ENCODE measurements at places on chromosomes 7 and 10.

- DNase-seq = no peak
These were observed 48.3 kb upstream of the SEPHS1 start for GRCh38 chr10:13396369-13396768.

GRCh38 chr10:113718969-113719822, 32.3 kb upstream of the PLEKHS1 start:
- no peak for DNase-seq

- peak; percentile 55 for DNase-seq
These were observed 171.9 kb downstream of the HDAC9 start for GRCh38 chr7:18667466-18667865.

DNA sequence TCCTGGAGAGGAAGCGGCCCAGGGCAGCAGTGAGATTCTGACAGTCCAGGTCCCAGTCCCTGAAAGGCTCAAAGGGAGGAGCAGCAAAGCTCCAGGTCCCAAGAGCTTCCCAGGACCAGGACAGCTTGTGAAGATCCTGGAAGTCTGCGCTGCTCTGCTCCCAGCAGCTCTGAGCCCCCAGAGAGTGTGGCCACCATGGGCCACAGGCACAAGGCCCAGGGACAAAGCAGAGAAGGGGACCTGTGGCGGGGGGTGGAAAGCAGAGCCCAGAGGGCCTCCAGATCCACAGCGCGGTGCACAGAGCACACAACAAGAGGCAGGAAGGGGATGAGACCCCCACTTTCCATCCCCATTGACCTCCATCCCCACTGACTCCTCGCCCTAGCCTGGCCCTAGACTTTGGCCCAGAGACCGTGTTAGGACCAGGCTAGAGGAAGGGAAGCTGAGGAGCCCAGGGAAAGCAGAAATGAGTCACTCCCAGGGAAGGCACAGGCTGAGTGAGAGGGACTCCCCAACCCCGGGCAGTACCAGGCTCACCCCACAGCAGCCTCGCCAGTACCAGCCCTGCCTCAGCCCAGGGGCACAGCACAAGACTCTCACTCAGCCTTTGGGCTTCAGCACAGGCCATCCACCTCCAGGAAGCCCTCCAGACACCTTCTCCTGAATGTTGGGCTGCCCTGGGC, 75.5 kb downstream of the GRID1 start:
- DNase-seq = no peak

All from LNCaP clone FGC (cell line).